ENCODE measurements at places on chromosomes 1 and 21. TPM values are rescaled to one million over a fixed set of nuclear protein-coding genes. Genes with fewer than 3 reads are reported as not detected.

- no peaks in the 10 kb centered on the region for H3K27me3 ChIP-seq
- no peak overlapping the region for H3K4me3 ChIP-seq
- H3K36me3 ChIP-seq = no peaks in the 10 kb centered on the region
- peaks cover 9% of the 10 kb centered on the region for H3K4me1 ChIP-seq
Observed at GRCh38 chr1:16064536-16065268, 8.7 kb downstream of the FAM131C start.

Gene FHAD1
- 6.9 TPM for total RNA-seq

DNA sequence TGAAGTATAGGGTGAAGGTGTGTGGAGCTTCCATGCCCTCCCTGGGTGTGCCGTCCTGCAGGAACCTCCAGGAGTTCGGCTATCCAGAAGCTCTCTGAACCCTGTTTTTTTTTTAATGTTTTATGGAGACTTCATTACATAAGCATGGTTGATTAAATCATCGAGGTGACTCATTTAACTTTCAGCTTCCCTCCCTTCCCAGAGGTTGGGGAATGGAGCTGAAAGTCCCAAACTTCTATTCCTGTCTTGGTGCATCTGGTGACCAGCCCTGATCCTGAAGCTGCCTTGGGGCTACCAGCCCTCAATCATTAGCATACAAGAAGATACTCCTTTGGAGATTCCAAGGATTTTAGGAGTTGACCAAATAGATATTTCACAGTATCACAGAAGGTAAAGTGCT, 9.5 kb downstream of the RRP15 start:
- no peak overlapping the region for H3K27ac ChIP-seq
- no peak overlapping the region for H3K4me3 ChIP-seq
- H3K36me3 ChIP-seq = no peaks in the 10 kb centered on the region
- no peak for DNase-seq

Gene SLC1A7
- not detected for total RNA-seq

- no peak overlapping the region for H3K4me3 ChIP-seq
- no peak overlapping the region for H3K27ac ChIP-seq
- no peaks in the 10 kb centered on the region for H3K36me3 ChIP-seq
- no peaks in the 10 kb centered on the region for H3K4me1 ChIP-seq
Observed at GRCh38 chr21:37393030-37393429, 26.5 kb downstream of the DYRK1A start.

Gene FAM151A
- total RNA-seq = not detected

GRCh38 chr1:169326956-169327268, 40.7 kb downstream of the NME7 start:
- no peaks in the 10 kb centered on the region for H3K27me3 ChIP-seq
- DNase-seq = no peak
- peaks cover 7% of the 10 kb centered on the region for H3K36me3 ChIP-seq
- no peak overlapping the region for H3K4me3 ChIP-seq
- H3K4me1 ChIP-seq = peaks cover 6% of the 10 kb centered on the region

- H3K36me3 ChIP-seq = no peaks in the 10 kb centered on the region
- no peak overlapping the region for H3K4me3 ChIP-seq
- no peaks in the 10 kb centered on the region for H3K27me3 ChIP-seq
- H3K4me1 ChIP-seq = peaks cover 28% of the 10 kb centered on the region
- peak; percentile 17 for DNase-seq
Observed at GRCh38 chr1:183019860-183020259, 3.4 kb upstream of the LAMC1 start.

DNA sequence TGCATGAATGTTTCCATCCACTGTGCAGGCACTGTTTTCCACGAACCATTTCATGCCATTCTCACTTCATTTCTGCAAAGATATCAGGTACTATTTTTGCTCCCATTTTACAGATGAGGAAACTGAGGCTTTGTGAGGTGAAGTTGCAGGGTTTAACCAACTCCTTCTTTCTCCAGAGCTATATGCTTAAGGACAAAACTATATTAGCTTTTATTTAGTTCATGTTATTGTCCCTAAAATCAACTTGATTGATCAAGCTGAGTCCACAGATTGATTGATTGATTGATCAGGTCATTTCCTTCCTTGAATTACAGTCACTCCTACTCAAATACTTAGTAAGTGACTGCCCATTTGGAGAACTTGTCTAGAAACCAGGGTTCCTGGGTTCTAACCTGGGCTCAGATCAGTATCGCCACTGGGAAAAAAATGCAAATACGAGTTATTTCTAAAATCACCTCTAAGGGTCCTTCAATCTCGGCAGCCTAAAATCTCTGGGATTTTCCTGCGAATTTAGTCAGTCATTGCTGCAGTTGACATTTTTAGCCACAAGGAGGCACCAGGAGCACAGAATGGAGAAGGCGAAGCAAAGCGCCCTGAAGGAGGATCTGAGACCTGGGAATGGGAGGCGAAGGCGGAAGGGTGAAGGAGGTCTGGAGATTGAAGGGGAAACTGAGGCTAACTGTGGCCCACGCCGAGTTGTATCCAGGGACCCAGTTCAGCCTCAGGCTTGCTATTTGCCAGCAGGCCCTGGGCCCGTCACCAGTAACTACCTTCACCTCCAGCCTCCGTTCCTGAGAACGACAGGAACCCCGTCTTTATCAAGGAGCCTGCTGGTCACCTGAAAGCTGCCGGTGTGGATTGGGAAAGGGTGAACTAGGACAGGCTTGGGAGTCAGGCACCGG, 14.3 kb upstream of the MUL1 start:
- no peaks in the 10 kb centered on the region for H3K36me3 ChIP-seq
- no peaks in the 10 kb centered on the region for H3K27me3 ChIP-seq
- no peak overlapping the region for H3K4me3 ChIP-seq
- peak; percentile 56 for DNase-seq

Gene JAM2
- not detected for total RNA-seq

Gene POU3F1
- not detected for total RNA-seq

Gene CSF1
- total RNA-seq = 35.2 TPM
